ENCODE measurements at places on chromosomes 12 and 14. TPM values are rescaled to one million over a fixed set of nuclear protein-coding genes. Genes with fewer than 3 reads are reported as not detected.

GRCh38 chr14:77409131-77409533, 14.2 kb downstream of the NOXRED1 start:
- ATAC-seq, result no peak

GRCh38 chr12:26724309-26724702, 108.7 kb downstream of the ITPR2 start:
- no peak for ATAC-seq

SIRT4 gene
- 3.9 TPM for total RNA-seq

KRT80 gene
- 0.31 TPM for total RNA-seq

CIROP gene
- not detected for total RNA-seq

DNA sequence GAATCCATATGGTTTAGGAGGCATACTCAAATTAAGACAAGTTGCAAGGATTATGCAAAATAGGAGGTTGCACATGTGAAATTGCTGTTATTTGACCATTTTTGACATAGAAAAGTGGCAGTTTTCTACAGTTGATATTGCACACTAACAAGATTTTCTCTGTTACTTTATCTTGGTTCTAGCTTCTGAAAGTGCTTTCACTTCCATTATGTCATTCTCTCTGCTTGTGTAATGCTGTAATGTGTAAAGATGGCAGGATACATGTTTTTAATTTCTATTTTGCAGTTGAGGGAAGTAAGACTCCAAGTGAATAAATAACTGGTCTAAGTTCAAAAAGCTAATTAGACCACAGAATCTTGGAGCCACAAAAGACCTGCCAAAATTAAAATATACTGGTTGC, 60.6 kb downstream of the MYRFL start:
- ATAC-seq, result no peak

LUM gene
- 29.6 TPM for total RNA-seq

DNA sequence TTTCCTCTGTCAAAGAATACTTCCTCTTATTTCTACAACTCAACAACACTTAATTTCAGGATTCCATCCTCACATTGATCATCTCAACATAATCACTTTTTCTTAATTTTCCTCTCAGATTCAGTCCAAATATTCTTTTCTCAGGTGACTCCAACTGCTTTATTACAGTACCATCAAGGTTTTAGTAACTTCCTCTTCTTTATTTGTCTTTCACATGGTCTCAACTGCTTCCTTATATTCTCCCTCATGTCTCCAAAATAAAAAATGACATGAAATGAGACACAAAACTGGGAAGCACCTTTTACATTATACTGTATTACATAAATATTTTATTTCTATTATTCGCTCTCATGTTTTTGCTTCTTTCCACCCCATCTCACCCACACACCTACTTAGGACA, 55.5 kb downstream of the PPP2R5E start:
- no peak for ATAC-seq

DNA sequence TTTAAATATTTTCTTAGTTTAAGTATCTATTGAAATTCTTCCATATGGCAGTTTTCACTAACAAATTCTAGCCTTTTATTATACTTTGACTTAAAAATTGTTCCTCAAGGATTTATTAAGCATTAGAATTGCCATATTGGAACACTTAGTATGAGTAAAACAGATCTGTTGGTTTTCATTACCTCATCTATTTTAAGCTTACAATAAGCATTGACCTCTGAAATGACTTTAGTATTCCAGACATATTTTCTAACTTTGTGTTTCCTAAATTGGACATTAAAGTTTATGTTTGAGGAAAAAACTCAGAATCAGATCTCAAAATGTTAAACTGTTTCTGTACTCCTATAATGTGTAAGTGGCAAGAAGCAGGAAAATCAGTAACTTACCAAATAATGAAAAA, 48.4 kb downstream of the CSRP2 start:
- ATAC-seq, result no peak

- no peak for ATAC-seq
Measured at GRCh38 chr12:69676257-69677012, 22.7 kb downstream of the BEST3 start.

DNA sequence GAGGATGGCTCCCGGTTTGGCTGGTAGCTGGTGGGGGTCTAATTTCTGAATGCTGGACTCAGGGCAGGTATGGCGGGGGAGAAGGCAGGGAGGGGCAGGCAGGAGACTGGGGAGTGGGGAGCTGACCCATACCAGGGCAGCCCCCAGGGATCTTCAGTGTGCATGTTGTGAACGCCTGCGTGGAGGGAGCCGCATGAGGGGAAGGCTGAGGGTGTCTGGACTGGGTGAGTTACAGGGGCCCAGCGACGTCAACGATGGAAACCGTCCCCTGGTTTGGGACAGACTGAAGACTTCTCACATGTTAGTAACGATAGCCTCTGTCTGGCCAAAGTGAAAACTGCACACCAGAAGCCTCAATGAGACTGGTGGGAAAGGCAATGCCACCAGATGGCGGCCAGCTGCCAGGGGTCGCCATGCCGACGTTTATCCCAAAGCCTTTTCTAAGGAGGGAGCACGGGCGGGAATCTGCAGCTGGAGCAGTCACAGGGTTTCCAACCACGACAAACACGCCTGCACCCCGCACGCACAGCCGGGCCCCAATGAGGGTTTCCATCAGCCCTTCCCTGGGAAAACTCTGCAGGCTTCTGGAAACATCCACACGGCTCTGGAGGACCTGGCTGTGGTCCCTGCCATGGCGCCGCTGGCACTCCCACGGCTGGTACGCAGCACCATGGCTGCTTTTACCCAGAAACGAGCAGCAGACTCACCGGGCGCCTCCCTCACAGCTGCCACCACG, 14.0 kb downstream of the PGAM5 start:
- no peak for ATAC-seq

EIF2S3B gene
- total RNA-seq, result 0.87 TPM

DNA sequence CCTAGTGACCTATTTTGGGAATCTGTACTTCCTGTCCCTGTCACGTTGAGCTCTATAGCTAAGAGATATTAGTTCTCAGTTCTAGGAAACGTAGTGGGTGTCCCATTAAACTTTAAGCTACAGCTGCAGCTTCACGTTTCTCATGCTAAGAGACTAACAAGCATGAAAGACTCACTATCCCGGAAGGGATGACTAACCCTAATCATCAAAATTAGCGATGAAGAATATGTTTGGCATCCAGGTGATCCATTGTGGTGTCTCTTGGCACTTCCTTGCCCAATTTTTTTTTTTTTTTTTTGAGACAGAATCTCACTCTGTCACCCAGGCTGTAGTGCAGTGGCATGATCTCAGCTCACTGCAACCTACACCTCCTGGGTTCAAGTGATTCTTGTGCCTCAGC, 11.0 kb upstream of the LALBA start:
- no peak for ATAC-seq

DNA sequence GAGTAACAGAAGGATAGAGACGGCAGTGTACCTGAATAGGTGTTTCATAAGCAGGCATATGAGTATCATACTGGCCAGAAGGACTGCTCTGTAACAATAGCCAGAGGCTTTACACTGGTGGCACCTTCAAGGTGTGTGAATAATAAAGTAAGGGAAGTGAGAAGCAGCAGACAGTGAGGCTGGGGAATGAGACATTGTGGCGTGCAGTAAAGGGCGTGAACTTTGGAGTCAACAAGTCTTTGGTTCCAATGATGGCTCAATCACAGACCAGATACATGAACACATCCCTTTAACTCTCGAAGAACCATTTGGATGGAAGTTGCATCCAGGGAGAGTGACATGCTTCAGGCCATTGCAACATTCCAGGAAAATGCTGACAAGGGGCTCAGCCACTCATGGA, 32.0 kb upstream of the CCND2 start:
- ATAC-seq, result no peak

- no peak for ATAC-seq
Measured at GRCh38 chr12:13973996-13974395, 7.4 kb downstream of the GRIN2B start.

DNA sequence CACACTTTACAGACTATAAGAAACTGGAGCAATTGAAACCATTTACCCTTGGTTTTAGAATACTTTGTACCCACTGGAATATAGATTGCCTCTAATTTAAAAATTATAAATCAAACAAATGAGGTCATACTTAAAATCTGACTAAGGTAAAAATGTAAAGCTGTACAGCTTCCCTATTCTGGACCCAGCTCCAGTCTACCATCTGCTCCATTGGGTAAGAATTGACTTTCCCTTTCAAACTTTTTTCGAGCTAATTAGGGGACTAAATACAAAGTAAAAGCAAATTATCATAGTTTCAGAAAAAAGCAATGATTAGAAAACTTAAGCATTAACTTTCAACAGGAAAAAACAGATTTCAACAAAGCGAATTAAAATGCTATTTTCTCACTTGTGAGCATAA, 4.3 kb downstream of the KRR1 start:
- ATAC-seq, result no peak

DNA sequence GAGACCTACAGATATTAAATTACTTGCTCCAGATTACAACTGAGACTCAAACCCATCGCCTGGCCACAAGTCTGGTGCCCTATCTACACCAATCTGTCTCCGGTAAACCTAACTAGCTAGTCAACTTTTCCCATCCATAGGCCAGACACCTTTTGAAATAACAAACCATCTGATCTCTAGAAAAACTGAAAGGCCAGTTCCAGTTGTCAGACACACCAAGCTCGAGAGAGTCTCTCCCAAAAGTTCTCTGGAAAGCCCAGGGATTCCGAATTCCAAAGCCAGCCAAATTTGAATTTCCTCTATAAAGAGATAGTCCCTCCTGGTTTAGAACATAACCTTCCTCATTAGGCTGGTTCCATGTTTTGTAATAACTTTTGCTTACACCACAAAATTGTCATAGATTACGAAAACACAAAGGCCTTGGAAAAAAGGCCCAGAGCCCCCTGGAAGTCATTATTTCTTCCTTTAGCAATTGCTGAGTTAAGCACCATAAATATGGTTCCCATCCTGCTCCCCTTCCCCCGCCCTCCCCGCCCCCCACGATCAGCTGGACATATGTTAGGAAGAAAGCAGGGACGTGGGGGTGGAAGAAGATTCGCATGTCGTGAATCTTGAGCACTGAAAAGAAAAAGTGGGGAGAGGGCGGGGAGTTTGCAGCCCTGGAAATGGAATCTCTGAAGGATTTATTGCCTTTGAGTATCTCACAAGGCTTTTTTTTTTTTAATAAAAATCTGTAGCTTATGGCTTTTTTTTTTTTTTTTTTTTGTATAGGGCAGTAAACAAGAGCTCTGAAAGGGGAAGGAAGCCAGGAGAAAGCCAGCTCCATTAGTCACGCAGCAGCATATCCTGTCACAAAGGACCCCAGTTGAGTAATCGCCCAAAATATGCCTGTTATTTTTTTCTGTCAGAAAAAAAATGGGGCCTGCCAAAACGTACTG, 110.4 kb downstream of the ZFP36L1 start:
- ATAC-seq, result peak; percentile 70

DNA sequence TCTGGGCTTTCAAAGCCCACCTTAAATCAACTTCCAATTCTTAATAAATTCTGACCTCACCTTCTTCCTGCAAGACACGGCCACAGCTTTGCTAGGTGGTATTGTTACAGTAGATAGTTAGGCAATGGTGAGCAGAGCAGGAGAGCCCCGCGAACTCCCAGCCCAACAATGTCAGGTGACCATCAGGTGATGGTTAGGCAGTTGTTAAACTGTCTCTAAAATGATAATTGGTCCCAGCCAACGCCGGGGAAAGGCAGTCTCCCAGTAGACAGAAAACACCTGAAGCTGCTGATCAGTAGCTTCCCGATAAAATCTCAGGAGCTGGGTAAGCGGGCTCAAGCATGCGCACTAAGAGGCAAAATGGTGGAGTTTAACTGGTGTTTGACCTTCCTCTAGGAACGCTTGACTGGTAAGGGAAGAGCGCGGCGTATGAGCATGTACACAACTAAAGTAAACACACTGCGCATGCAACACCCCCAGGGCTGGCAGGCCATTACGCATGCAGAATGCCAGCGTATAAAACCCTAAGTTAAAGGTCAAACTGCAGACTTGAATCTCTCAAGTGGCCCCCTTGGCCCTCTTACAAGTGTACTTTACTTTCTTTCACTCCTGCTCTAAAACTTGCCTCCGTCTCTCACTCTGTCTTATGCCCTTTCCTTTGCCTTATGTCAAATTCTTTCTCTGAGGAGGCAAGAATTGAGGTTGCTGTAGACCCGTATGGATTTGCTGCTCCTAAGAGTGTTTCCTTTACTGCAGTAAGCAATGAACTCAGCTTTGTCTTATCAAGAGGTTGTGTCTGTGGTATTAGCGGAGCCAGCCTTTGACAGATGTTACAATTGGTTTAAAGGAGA, 113.5 kb downstream of the C12orf75 start:
- no peak for ATAC-seq

DNA sequence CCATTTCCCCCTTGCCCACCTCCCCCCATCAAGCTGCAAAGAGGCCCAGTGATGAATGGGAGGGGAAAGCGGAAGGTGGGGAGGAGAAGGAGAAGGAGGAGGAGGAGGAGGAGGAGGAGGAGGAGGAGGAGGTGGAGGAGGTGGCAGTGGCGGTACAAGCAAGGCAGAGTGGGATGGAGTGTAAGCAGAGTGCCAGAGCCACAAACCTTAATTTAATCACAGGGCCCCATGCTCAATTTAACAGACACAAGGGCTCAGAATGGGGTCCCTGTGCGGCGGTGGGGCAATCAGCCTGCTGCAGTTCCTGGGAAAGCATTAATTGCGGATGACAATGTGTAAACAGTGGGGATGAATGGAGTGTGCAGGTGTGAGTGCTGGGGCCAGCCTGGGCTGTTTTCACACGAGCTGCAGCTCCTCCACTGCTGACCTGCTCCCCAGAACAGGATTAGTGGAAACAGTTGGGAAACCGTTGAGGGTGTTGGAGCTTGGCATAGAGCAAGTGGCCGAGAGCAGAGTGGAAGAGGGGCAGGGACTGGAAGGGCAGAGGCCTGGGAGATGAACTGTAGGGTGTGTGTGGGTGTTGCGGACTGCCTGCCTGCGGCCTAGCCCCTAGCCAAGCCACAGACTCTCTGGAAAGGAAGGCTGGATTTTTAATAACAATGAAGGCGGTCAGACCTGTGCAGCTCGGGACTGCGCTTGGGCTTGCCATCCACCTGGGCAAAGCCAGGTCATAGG, 36.4 kb upstream of the SMOC1 start:
- ATAC-seq, result no peak

DNA sequence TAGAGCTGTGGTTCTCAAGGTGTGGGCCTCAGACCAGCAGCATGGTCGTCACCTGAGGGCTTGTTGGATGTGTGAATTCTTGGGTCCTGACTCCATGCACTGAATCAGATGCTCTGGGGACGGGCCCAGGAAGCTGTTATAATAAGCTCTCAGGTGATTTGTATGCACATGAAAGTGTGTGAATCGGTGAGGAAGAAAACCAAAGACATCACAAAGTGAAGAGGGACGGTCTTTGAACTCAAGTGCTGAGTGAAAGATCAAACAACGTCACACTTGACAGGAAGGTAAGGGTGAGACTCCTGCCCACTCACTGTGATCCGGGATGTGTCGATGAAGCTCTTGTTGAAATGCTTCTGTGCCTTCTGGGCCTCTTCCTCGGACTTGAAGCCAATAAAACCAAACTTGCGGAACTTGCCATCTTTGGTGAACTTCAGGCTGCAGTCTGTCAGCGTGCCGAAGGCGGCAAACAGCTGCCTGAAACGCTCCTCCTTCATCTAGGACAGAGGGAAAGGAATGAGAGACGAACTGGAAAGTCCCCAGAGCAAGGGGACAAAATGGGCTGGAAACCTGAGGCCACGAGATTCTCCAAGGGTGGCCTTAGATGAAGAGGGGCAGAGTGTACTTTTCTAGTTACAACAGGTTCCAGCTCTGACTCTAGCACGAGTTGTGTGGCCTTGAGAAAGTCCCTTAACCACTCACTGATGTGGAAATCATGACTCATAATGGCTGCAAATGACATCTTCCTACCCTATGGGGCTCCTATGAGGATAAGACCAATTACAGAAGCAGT, 4.0 kb downstream of the RBM19 start:
- ATAC-seq, result no peak

- ATAC-seq, result no peak
Measured at GRCh38 chr12:124230789-124231188, 64.1 kb upstream of the RFLNA start.

GLTP gene
- 47.7 TPM for total RNA-seq

GRCh38 chr14:64541972-64542835, 1.7 kb downstream of the HSPA2 start:
- no peak for ATAC-seq

All from gastroesophageal sphincter (tissue), 4 donors.